ENCODE measurements at places on chromosomes 7 and 10. TPM values are rescaled to one million over a fixed set of nuclear protein-coding genes. Genes with fewer than 3 reads are reported as not detected.

DNA sequence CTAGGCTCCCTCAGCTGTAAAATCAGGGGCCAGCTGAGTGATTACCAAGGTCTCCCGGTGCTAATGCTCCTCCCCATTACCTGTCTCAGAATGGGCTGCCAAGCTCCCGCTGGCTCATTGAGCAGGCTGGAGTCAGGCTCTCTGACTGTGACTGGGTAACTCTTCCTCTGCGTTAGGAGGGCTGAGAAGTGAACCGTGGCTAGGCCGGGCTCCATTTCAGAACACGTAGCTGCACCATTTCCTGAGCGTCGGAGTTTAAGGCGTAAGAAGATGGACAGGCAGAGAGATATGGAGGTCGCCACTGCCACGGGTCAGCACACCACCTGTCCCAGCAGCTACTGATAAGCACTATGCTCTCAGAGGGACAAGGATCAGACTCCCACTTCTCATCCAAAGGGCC is 250.3 kb downstream of the TCERG1L start:
- DNase-seq, result no peak

- no peak for DNase-seq
Measured at GRCh38 chr10:100927266-100927665, 14.5 kb downstream of the SLF2 start.

- DNase-seq, result no peak
Measured at GRCh38 chr7:87687653-87688254, 59.6 kb downstream of the RUNDC3B start.

DNA sequence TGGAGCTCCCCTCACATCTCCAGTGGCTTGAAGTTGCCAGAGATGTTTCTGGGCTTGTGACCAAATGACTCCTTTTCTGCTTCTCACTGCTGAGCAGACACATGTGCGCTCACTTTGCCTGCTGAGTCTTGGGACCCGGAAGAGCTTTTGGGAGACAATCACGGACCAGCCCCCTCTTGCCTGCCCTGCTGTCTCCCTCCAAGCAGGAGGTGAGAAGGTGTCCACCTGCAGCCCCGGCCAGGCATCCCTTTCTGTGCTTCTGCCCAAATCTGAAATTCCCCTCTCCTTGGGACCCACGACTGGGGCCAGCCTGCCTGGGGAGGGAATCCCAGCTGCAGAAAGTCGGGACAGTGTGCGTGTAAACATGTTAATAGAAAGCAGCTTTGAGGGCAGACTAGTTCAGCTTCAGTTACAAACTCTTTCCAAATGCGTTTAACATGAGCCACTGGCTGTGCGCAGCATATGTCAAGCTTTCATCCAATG is 31.7 kb downstream of the HTRA1 start:
- no peak for DNase-seq

Gene GPR15LG
- not detected for total RNA-seq

DNA sequence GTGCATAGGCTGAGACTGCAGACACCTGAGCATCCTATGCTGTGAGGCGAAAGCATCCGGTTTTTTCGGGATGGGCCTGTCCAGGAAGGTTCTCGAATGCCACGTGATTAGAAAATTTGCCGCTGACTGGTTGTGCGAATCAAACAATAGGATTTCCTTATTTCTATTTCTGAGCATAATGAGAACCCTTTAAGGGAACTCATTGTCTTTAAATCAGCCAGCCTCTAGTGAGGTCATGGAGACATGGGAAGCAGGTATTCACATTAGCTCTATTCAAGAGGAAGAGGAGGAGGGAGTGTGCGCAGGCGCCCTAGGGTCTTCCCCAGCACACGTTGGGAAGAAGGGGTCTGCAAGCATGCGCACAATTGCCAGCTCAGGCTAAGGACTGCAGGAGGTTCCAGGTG is 5.6 kb downstream of the GIMAP1 start:
- no peak for DNase-seq

DNA sequence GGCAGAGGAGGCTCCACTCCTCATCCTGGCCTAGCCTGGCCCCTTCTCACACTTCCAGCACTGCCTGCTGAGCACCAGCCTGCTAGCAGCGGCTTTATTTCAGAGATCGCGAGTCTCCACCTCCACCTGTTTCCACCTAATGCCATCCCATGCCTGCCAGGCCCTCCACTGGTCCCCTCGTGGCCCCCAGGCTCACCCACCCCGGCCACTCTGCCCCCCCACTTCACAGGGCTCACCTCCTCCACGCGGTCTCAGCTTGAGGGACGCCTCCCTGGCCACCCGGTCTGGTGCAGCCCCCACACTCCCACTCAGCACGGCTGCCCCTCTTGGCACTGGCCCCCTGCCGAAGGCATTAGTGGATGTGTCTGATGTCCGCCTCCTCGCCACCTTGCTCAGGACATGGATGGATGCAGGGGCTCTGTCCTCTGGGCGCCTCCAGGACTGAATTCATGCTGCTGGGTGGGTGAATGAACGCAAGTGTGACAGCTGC is 3.8 kb upstream of the NKX6-2 start:
- DNase-seq, result no peak

DNA sequence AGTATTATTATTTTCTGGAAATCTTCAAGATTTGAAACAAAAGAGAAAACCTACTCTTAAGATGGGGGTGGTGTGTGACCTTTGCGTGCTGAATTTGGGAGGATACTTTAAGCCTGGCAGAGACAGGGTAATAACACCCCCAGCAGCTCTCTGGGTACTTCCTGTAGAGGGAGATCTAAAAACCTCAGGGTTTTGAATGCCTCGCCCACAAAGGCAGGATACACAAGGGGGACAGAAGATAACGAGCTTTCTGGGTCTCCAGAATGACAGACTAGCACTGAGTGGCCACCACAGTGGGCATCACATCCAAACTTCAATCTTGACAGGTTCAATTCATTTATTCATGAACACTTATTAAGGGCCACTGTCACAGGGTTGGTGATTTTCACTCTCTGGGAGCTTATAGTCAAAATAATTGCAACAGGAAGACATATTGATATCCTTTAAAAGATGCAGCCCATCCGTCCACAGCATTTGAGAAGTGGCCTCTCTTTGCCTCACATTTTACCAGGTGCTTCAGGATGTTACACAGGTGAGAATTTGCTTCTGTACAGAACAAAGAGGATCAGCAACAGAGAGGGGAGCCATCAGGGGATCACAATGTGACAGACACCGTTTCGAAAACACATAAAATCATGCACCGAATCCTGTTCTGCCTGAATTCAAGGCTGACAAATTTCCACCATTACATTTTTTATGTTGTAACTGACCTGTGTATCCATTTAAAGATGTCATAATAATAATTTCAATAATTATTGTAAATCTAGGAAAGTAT is 14.3 kb downstream of the CPA1 start:
- DNase-seq, result no peak

Gene IFIT1
- total RNA-seq, result 22.9 TPM

- DNase-seq, result peak; percentile 21
Measured at GRCh38 chr7:47905076-47905920, 43.0 kb downstream of the PKD1L1 start.

DNA sequence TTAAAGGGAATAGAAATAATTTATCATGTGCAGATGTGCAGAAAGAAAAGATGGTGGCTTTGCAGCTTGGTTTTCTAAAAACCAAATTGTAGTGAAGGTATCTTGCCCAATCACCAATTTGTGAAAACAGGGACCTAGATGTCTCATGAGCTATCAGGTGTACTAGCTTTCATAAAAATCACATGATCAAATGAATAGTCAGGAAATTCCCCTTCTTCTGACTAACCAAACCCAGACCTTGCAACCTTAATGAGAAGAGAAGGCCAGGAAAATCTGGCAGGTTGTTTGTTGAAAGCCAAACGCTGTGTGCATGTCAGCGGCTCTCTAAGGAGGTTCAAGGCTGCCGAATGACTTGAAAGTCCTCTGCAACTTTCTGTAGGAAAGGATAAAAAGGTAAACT is 304.4 kb upstream of the NRP1 start:
- no peak for DNase-seq

GRCh38 chr10:31064348-31064747 is 32.7 kb upstream of the ZNF438 start:
- DNase-seq, result no peak

Measured in A172 (cell line).